ENCODE measurements at places on chromosomes 2 and 18.

GRCh38 chr18:46061387-46061786 is 10.7 kb downstream of the PSTPIP2 start:
- peak; percentile 32 for DNase-seq

DNA sequence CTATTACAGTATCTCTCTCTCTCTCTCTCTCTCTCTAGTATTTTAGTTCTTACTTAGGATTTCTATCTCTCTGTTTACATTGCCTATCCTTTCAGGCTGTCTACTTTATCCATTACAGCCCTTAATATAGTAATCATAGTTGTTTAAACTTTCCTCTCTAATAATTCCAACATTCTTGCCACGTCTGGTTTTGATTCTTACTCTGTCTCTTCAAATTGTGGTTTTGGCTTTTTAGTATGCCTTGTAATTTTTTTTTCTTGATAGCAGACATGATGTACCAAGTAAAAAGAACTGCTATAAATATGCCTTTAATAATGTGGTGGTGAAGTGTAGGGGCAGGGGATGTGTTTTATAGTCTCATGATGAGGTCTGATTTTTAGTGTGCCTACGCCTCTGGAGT is 1809.5 kb upstream of the CELF4 start:
- DNase-seq: no peak

DNA sequence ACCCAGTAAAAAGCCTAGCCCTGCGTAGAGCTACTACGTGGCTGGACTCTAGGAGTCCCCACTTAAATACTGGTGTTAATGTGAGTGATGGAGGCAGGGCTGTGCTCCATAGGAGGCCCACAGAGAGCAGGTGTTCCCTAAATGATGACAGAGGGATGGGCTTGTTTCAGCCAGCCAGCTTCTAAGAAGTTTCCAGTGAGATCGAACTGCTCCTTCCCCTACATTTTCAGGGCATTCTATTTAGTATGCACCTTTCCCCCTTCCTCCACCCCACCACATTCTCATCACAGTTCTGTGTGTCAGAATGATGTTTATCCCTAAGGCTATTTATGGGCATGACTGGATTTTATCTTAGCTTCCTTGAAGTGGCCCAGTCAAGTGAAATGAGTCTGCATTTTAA is 213.0 kb downstream of the TRIB2 start:
- no peak for DNase-seq

DNA sequence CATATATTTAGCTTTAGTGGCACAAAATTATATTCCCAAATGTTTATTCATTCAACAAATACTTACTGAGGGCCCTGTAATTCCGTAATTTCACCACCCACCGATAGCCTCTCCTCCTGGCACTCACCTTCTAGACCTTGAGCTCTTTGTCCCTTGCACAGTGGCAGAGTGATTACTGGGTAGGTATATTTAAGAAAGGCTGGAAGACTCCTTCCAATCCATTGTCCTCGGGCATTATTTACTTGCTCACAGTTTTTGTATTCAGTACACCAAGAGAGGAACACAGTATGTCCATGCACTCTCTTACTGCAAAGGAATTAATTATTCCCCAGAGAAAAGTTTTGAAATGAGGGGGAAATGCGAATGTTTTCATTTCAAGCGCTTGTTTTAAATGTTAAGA is 1.1 kb upstream of the CDCA7 start:
- no peak for DNase-seq

DNA sequence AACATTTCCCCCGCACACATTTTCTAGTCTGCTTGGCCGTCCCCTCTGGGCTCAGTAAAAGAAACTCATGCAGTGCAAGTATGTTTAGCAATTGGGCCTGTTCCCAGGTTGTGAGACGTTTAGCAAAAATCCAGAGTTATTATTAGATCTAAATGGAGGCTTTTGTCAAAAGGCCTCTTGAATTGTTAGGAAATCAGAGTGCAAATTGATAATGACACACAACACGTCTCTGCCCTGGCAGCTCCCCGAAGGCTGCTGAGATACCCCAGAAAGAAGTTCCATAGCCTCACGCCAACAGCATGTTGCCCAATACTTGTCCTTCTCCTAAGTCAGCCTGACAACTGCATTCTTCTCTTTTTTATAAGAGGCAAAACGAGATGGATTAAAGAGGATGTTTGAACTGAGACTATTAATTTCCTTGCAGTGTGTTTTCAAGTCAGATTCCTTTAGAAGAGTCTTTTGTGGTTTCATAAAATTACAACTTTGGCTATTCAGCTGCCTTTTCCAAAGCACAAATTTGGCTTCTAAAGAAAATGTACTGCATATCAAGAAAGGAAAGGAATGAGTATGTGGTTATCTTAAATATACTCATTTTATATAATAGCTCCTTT is 202.2 kb downstream of the TRIB2 start:
- DNase-seq: no peak

GRCh38 chr2:173048897-173049661 is 26.6 kb upstream of the MAP3K20 start:
- no peak for DNase-seq

GRCh38 chr2:202450785-202451184 is 74.7 kb downstream of the BMPR2 start:
- DNase-seq: no peak

DNA sequence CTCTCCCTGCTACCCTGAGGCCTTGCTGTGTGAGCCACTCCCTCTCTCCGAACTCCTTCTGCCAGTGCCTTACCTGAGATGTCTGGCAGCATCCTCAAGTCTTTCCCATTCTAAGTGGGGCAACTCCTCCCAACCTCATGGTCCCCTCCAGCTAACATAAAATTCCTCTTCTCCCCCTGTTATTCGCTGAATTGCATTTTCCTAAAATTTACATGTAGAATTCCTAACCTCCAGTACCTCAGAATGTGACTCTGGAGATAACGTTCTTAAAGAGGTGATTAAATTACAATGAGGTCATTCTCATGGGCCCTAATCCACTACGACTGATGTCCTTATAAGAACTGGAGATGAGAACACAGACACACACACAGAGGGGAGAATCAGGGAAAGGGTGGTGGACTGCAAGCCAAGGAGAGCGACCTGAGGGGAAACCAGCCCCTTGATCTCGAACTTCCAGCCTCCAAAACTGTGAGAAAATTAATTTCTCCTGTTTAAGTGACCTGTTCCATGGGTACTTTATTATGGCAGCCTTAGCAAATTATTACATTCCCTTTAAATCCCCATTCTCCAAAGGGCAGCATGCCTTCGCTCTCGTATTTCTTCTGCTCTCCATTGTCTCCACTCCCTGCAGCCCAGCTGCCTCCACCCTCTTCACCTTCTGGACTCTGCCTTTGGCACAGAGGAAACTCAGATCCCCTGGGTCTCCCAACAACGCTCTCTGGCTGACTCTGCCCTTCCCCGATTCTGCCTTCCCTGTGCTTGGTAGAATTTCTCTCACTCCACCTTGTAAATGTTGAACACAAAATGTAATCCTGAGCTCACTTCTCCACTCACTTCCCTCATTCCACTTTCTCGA is 70.5 kb downstream of the TGIF1 start:
- no peak for DNase-seq

DNA sequence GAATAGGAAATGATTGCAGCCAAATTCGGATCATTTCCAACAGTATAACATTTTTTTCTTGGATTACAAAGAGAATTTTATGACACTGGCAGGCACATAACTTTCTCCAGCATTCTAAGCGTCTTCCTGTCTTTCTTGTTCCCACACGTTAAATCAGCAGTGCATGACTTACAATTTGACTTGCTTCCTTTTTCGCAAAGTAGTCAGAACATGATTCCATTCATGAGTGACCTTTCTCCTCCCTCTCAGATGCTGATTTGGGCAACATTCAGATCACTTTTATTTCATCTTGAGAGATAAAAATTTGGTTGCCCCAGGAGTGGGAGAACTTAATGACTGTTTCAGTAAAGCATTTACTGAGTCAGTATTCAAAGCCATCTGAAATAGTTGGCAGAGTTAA is 858.7 kb upstream of the ACVR2A start:
- DNase-seq: no peak

DNA sequence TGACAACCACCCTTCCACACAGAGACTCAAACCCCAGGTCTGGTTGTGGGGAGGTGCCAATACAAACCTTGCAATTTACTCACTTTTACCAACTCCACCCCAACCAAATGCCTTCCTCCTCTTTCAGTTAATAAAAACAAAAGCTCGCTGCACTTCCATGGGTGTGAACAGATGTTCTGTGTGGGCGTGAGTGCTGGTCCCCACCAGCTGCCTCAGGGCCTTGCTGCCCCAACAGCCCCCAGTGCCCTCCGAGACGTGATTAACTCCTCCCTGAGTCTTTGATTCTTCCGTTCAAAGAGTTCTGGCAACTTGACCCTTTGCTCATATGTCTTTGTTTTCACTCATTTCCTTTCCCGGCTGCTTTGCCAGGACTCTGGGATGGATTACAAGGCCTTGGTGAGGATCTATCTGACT is 258.9 kb upstream of the CXCR4 start:
- no peak for DNase-seq

DNA sequence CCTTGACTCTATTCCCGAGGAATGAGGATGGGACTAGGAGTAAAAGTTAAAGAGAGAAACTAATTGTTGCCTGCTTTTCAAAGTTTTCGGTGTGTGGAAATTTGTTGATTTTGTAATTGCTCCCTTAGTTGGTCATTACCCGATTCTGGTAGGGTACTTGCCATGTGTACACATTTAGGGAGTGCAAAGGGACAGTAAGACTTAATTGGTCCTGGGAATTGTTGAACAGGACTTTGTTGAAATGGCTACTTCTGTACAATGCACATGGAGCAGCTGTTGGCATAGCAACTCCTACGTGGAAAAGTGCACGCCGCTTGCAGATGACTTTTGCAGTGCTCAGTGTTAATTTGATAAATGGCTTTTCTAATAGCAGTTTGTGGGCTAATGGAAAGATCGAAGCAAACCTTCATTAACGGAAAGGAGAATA is 22.9 kb downstream of the EPAS1 start:
- DNase-seq: no peak

- no peak for DNase-seq
Measured at GRCh38 chr2:69202327-69202726, 184.7 kb downstream of the GFPT1 start.

- DNase-seq: no peak
Measured at GRCh38 chr2:96898641-96899412, 28.9 kb upstream of the SEMA4C start.

DNA sequence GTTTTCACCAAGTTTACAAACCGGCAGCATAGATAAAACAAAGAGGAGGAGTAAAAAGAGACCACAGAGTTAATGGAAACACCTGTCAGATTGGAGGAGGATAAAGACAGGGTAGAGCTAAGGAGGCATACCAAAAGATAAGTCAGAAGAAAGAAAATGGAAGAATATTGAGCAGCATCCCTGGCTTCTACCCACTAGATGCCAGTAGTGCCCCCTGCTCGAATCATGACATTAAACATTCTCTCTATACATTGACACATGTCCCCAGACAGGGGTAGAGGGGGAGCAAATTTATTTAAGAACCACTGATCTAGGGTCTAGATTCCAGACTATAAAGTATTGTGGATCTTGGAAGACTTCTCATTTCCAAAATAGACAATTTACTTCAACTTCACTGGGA is 159.8 kb upstream of the ETAA1 start:
- DNase-seq: no peak

GRCh38 chr2:59308108-59308507 is 1067.0 kb upstream of the FANCL start:
- DNase-seq: no peak

DNA sequence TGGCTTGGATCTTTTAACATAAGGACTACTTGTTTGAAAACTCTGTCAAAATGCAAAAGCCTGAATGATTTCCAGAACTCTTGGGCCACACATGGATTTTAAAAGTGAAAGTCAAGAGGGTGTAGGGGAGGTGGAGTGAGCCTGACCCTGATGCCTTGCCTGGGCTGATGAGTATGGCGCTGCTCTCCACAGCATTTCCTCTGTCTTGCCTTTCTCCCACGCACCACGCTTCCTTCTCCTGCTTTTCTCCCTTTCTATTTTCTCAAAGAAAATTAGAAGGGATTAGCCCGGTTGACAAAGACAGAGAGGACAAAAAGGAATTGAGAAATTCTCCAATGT is 207.0 kb upstream of the CCDC68 start:
- DNase-seq: no peak

DNA sequence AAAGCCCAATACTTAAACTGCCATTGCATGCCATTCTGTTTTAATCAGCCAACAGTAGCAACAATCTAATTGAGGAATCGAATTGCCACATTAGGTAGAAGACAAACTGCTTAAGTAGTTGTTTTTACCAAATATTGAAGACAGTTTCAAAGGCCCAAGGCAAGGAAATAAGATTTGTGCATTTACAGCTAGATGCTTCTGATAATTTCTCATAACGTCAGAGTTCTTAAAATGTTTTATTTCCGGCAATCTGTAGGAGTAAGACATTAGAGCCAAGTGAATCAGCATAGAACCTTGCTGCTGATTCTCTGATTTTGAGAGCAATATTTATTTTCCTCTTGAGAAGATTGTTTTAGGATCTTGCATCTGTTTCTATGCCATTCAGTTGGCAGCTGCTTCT is 174.3 kb downstream of the RBM43 start:
- no peak for DNase-seq

- no peak for DNase-seq
Measured at GRCh38 chr2:178345951-178346350, 105.0 kb downstream of the PRKRA start.

GRCh38 chr2:237154082-237154638 is 68.5 kb downstream of the COPS8 start:
- no peak for DNase-seq

DNA sequence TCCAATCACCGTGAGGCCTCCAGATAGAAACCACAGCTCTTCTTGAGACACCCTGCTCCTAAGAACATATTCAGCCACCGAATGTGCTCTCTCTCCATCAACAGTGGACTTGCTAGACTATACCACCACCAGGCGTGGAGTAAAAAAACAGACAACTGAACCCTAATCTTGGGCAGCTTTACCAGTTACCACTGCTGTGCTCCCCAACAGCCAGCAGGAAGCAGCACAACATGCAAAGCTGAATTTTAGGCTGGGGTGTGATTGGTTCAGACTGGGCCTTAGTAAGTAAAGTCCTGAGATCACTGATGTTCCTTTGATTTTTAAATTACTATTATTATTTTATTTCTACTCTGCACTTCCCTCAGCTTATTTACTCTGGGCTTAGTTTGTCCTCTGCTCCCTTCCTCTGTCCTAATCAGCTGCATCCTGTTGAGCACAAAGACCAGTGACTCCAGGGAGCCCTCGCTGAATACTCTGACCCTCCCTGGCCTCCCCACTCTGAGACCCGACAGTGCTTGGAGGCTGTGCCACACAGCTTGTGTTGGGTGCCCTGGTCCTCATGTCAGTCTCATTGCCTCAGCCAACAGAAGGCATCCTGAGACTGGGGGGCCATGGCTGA is 21.9 kb downstream of the MRPL35 start:
- peak; percentile 73 for DNase-seq

GRCh38 chr2:97691166-97691565 is 21.7 kb downstream of the C2orf92 start:
- no peak for DNase-seq

All from hematopoietic multipotent progenitor cell treated with erythropoietin and hydrocortisone succinate and interleukin-3 and kit ligand, for 15 days (in vitro differentiated cells).